Activated naive CD8-positive, alpha-beta T cell treated with anti-CD3 and anti-CD28 coated beads, Interleukin-2, amount 50 U/mL, for 16 hours (primary cell): ENCODE measurements at places on chromosomes 13 and 19.

DNA sequence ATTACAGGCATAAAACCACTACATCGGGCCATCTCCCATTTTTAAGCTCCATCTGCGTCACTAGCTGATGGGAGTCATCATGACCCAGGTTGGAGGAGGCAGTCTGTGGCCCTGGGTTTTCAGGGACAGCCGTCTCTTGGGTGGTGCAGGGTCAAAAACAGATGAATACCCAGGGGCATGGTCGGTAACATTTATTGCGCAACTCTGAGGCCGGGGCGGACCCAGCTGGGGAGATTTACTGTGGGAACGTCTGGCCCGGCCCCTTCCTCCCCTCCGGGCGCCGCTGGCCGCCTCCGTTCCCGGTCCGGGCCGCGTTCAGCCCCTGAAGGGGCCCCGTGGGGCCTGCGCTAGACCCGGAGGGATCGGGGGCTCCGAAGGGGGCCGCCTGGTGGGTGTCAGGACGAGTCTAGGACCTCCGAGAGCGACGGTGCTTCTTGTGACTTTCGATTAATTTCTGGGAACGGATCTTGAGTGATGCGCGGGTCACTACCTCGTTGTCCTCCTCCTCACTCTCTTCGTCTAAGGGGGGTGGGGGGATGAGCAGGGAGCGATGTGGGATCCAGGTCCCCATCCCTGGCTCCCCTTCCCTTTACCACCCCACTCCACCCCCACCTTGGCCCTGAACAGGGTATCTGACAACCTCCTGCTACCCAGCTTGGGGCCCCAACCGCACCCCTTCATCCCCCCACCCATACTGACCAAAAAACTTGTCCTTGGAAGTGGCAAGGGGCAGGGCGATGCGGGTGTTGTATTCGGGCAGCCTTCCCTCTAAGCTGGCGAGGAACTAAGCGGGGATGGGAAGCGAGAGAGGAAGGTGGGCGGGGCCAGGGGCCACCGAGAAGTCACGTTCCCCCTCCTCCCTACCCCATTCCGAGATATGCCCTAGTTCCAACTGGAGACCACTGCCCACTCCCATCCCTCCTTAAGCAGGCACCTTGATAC lies 1.6 kb upstream of the RGL3 start:
- no peak for DNase-seq

DNA sequence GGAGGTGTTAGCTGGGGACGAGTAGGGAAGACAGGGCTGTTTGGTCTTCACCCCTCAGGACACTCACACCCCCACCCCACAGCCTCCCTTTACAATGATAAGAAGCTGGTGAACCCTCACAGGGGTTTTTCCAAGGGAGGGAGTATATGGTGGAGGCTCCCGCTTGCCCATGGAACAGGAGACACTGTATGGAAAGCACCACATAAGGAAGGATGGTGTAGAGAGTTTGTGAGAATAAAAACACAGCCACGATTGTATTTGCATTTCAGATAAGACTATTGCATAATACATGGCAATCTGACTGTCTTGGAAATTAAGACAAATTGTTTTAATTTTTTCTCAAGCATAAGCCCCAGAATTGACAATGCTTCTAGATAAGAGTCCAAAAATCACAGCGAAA lies 46.9 kb downstream of the TNFSF13B start:
- DNase-seq: no peak

DNA sequence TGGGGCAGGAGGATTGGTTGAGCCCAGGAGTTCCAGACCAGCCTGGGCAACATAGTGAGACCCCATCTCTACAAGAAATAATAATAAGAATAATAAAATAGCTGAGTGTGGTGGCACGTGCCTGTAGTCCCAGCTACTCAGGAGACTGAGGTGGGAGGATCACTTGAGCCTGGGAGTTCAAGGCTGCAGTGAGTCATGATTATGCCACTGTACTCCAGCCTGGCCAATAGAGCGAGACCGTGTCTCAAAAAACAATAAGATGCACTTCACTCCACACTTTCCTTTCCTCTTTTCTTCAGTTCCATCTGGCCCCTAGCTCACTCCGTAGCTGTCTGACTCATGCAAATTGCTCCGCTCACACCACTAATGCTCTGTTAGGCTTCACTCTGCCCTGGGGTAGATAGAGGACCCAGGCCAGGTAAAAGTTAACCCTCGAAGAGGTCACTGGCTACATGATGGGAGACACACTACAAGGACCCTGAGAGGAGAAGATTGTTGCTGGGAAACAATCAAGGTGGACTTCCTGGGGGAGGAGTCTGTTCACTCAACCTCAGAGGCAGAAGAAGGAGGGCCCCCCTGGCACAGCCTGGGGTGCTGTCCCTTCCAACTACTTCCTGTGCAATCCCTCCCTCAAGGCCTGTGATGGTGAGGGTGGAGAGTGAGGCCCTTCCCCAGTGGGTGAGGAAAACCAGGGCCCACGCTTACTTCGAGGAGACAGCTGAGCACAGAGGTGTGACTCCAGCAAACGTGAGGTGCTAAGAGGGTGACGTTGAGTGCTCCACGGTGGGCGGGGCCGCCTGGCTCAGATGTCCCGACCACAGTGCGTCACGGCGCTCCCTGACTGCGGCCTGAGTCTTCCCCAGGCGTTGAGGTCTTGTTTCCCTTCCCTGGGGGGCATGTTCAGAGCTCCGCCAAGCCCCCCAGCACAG lies 8.8 kb upstream of the TNFSF9 start:
- no peak for DNase-seq

DNA sequence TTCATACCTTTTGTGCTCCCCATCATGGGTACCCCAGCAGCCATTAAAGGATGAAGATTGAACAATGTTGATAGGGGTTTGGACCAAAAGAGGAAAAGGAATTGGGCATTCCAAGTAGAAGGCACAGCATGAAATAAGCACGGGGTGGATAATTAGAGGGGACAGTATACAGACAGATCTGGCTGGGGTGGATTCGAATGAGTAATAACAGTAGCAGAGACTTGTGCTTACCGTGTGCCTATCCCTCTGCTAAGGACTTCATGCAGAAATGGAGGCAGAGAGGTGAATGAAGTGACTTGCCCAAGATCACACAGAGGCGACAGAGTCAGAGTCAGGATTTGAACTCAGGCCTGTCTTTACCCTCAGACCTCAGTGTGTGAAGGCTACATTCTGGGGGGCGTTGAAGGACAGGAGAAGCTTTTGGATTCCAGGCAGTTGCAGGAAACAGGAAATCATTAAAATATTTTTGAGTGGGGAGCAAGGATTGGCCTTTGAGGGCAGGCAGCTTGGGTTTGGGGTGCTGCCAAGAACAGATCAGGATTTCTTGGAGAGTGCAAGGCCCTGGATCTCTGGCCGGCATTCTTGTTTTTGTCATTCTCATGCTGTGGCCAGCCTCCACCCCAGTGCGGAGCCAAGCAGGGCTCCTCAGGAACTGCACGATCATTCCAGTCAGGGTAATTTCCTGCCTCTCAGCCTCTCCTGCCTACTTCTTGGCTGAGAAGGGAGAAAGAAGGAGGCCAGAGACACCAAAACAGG lies 18.7 kb downstream of the PAF1 start:
- DNase-seq: no peak

GRCh38 chr13:82062772-82063171 lies 1721.8 kb upstream of the SPRY2 start:
- DNase-seq: no peak

- DNase-seq: no peak
Measured at GRCh38 chr19:42352301-42353259, 27.1 kb downstream of the MEGF8 start.

DNA sequence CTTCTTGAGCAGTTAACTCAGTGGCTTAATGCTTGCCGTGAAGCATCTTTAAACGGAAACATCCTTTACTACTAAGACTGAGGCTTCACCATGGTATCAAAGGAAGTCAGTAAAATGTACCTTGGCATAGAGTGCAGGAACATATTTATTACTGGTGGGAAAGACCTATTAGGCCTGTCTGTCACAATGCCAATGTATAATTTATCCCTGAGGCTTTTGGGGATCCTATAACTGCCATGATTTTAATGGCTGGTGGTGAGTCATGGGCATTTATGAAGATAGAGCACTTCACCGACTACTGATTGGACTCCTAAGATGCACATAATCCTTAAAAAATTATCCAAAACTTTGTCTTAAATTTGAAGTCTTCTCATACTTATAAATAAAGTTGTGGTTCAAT lies 79.6 kb downstream of the FGF14 start:
- DNase-seq: no peak

DNA sequence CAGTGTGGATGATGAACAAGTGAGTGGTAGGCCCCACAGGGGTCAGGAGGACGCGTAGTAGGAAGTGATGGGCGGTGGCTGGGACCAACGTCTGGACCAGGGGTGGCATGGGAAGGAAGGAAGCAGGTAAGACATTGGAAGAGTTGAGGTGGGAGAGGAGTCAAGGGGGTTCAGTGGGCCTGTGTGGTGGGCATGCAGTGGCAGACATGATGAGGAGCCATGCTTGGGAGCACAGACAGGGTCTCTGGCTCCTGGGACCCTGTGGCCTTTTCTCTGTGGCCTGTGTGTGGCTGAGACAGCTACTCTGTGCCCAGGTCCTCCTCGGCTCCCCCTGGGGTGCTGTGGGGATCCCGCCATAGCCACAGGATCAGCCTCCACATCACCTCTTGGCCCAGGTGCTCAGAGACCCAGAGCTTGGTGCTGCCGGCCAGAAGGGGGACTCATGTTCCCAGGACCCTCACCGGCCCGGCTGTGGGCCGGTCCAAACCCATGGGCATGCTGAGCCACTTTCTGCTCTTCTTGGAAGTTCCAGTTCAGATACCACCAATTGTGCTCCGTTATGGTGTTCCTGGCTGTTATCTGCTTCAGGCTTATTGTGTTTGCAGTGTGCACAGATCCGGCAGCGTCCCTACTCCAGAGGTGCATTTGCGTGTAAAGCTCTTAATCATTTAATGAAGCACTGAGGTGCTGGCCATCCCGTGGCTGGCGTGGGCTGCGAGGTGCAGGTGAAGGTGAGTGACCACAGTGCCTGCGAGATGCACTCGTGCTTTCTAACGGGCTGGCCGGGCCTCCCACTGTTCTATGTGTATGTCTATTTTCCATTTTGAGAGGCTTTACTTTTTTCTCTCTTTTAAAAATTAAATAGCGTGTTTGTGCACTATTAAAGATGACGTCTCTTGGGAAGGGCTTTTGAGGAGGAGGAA lies 147.9 kb downstream of the TEX29 start:
- DNase-seq: no peak

- no peak for DNase-seq
Measured at GRCh38 chr19:756236-756635, 5.3 kb downstream of the MISP start.

DNA sequence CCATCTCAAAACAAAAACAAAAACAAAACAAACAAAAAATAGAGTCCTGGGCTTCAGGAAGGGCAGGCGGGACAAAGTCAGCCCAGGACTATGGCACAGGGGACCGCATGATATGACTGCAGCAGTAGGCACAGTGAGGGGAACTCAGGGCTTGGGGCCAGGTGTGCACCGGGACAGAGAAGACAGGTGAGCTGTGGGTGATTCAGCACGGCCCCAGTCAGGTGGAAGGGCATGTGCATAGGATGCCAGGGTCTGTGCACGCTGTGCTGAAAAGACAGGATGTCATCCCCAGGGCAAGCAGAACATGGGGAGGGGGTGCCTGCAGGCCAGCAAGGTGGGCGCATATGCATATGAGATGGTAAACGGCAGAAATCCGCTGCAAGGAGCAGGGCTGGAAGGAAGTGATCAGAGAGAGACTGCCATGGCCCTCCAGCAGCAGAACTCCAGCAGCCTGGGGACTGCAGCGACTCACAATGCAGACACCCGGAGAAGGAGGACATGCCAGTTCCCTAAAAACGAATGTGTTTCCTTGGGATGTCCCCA lies 15.0 kb downstream of the EPS15L1 start:
- no peak for DNase-seq

- no peak for DNase-seq
Measured at GRCh38 chr19:11164879-11165406, 9.4 kb upstream of the SPC24 start.

- no peak for DNase-seq
Measured at GRCh38 chr13:58852076-58852475, 1220.5 kb downstream of the PCDH17 start.

DNA sequence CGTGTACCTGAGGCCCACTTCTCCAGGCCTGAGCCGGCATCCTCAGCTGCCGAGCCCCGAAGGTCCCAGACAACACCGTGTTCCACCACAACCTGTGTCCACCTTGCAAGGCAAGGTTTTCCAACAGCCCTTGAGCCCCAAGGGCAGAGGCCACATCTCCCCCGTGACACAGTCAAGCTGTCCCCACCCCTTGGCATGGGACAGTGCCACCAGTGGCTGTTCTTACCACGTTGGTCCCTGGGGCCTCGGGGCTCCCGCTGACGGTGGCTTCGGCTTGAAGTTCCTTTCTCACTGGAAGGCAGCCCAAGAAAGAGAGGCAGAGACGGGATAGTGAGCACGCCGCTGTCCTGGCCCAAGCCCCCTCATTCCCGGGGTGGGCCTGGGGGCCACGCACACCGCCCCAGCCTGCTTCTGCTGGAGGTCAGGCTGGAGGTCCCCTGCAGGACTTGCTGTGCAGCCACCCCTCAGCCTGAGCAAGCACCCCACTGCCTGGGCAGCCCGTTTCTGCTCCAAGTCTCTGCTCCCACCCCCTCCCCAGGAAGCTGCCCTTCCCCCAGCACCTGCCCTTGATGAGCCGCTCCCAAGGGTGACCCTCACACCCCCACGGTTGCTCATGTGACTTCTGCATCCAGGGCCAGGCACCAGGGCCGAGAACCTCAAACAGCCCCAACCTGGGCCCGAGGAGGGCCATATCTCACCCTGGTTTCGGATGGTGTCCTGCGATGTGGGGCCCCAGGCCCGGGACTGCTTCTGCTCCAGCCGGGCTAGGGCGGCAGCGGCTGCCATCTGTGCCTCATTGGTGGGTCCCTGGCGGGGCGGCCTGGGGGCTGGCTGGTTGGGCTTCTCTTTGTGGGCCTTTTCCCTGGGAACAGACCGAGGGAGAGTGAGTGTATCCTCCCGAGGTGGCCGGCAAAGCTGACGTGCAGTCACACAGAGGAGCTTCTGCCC lies 4.1 kb downstream of the UBXN6 start:
- DNase-seq: no peak

- no peak for DNase-seq
Measured at GRCh38 chr13:112715210-112715609, 25.4 kb downstream of the ATP11A start.

- no peak for DNase-seq
Measured at GRCh38 chr13:31786011-31786410, 46.7 kb downstream of the RXFP2 start.

GRCh38 chr13:23349161-23349897 lies 84.2 kb downstream of the SACS start:
- no peak for DNase-seq

GRCh38 chr13:97359181-97360057 lies 74.5 kb upstream of the RAP2A start:
- no peak for DNase-seq

DNA sequence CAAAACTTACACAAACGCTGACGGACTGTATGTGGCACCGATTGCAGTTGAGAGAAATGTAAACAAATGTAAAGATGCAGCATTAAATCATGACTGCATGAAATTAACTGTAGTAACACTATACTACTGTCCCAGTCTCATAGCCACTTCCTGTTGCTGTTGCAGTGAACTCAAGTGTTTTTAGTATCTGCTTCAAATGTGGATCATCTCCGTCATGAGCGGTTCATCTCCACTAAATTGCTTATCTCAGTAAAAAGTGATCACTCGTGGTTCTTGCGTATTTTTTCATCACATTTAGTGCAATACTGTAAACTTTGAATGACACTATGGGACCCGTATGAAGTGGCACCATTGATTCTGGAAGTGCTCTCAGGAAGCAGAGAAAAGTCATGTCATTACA lies 60.3 kb upstream of the RNF113B start:
- DNase-seq: no peak
